ENCODE measurements at places on chromosomes 5 and 9.

- no peak for DNase-seq
These were observed 301.3 kb downstream of the CSNK1G3 start for GRCh38 chr5:123813264-123813663.

DNA sequence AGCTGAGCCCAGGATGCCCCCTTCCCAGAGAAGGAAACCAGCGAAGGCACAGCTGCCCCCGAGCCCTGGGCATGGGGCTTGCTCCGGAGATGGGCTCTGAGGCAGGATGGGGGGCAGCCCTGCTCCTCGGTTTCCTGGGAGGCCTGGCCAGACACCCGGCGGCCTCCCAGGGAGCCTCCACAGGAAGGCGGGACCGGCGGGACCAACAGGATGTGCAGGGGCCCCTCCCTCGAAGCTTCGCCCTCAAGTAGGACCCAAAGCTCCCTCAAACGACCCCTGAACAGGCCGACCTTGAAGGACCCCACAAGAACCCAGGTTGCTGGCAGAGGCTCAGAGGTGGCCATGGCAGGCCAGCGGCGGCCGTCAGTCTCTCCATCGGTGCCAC is 11.7 kb downstream of the EXD3 start:
- DNase-seq = no peak

GRCh38 chr9:134390947-134391318 is 64.7 kb downstream of the RXRA start:
- no peak for DNase-seq

GRCh38 chr5:135569755-135570452 is 8.9 kb downstream of the CXCL14 start:
- DNase-seq = no peak

DNA sequence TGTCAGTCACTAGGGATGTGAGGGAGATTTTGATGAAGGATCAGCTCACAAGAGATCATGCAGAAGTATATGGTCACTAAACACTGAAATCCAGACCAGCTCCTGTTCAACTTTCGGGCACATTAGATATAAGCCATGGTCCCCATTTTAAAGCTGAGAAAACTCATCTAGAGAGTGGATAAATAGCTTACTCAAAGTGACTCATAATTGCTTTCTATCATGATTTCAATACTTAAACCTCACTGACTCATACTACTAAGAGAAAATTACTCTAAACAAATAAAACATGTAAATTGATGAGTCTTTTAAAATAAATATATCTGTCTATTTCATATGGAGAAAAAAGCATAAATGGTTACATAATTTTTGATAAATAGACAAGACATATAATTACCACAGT is 567.7 kb downstream of the TLR4 start:
- no peak for DNase-seq

- peak; percentile 8 for DNase-seq
These were observed 113.9 kb downstream of the SUSD1 start for GRCh38 chr9:112061152-112061740.

DNA sequence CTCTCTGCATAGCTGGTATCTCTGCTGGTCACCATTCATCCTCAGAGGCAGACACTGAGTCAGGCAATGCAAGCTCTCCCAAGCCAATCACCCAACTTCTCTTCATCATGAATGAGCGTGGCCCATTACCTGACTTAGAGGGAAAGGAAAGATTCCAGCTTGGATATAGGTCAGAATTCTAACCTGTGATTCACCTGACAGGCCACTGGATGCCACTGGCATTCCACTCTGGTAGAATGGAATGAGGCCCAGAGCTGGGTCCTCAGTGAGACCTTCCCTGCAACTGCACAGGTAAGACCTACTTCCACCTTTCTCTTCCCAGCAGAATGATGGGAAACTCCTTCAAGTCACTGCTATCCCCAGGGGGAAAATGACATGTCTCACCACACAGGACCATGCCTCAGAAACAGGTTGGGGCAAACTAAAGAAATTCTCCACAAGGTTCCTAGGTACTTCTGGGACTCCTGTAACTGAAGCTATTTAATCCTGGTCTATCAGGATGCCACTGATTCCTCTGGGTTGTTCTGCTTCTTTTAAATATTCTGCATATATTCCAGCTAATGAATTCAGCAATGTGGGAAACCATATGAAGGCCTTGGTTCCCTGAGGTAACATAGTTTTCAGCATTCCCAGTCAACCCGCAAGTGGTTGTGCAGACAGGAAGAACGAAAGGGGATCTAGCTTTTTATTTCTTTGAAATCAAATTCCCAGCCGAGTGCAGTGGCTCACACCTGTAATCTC is 62.0 kb downstream of the SUSD1 start:
- DNase-seq = no peak

DNA sequence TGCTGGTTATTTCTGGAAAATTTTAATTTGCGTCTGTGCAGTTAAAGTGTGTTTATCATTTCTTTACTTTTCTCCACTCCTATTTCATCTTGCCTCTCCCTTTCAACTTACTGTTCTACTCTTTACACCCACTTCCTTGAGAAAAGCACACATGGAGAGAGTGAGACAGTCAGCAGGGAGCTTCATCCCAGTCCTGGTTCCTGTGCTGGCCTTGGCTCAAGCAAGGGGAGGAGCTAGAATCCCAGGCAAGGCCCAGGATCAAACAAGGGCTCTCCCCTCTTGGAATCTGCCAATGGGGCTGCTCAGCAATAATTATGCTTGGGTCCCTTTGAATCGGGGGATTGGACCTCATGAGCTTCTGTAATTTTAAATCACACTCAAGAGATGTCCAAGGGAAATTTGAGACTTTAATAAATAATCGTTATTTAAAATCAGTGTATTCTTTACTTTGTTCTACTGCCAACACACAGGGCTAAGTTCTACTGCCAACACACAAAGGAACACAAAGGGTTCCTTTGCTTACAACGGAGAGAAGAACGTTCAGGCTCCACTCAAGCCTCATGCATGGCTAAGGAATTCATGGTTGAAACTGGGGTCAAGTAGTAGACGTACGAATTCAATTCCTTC is 439.3 kb upstream of the DAB2 start:
- DNase-seq = no peak

GRCh38 chr5:138213161-138214029 is at the start of gene CDC23:
CDC23 (minus strand) TSS chr5:138213323; CDS start chr5:138213312, 11 bp downstream.
- peak; percentile 91 for DNase-seq

GRCh38 chr5:160271396-160271795 is 41.0 kb downstream of the CCNJL start:
- no peak for DNase-seq

DNA sequence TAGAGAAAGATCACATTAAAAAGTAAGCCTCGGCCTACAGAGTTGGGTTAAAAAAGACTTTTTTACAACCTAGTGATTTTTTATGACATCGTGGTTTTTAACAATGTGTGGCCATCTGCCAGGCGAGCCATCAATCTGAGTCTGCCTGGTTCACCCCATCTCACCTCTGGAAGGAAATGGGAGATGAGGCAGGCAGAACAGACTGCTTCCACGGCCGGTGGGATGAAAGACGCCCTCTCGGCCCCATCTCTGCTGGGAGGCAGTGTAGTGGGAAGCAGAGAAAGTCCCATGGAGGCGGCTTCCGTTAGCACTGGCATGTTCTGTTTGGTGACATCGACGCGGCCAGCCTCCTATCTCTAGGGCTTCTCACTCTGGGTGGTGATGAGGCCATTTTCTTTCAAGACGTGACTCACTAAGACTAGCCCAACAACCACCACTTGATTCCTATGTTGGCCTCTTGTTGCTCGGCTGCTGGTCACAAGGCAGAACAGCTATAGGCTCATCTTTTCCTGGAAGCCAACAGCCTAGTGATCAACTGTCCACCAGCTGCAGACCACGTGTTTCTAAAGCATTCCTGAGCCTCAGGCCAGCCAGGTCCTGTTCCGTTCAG is 132.4 kb upstream of the OTULINL start:
- no peak for DNase-seq

- no peak for DNase-seq
These were observed 72.3 kb downstream of the SLCO4C1 start for GRCh38 chr5:102223542-102224477.

- DNase-seq = no peak
These were observed 482 bp downstream of the TESK1 start for GRCh38 chr9:35605351-35606137.

DNA sequence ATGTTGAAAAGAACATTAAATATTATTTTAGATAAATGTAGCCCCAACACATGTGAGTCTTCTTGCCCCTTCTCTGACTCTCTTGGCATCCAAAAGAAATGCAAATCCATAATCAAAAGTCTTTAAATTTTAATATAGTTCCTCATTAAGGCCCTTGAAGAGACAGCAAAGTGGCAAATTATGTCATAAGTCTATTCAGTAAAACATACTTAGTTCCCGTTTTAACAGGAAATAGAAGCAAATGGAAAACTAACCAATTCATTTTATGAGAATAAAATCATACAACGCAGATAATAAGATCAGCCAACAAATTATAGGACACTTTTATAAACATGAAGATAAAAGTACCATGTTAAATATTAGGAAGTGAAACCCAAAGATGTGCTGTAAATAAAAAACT is 20.1 kb upstream of the IFNB1 start:
- no peak for DNase-seq

GRCh38 chr5:102313912-102314311 is 17.8 kb upstream of the SLCO4C1 start:
- DNase-seq = no peak

- no peak for DNase-seq
These were observed 1060.5 kb upstream of the DMAC1 start for GRCh38 chr9:8860086-8860485.

DNA sequence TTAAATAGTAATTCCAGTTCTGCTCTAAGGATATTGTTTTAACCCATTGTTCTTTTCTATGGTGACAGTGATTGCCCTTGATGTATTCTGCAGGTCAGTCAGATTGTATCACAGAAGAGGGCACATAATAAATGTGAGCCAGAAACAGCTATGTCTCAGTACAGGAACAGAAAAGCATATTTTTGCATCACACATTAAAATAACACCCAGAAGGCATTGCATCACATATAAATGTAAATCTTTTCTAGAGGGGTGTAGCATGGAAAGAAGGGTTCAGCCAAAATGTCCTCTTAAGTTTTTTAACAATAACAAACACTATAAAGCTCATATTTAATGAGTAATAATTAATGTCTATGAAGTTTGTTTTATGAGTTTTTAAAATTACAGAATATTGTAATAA is 30.0 kb downstream of the ZCCHC7 start:
- DNase-seq = no peak

GRCh38 chr5:39302472-39302871 is 61.8 kb downstream of the C9 start:
- DNase-seq = no peak

DNA sequence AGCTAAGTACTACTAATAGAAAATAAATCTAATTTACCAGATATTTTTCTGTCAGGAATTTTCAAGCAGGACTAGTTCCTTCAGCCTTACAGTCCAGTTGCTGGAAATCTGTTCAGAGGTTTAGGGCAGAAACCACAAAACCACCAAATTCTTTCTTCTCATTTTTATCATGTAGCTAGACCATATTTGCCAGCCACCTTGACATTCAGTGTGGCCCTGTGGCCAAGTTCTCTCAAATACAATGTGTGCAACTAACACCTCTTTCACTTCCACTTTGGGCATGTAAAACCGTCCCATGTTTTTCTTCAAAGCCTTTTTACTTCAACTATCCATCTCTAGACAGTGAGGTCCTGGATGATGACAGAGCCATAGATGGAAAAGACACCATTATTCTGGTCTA is 1133.2 kb upstream of the CDH18 start:
- DNase-seq = no peak

DNA sequence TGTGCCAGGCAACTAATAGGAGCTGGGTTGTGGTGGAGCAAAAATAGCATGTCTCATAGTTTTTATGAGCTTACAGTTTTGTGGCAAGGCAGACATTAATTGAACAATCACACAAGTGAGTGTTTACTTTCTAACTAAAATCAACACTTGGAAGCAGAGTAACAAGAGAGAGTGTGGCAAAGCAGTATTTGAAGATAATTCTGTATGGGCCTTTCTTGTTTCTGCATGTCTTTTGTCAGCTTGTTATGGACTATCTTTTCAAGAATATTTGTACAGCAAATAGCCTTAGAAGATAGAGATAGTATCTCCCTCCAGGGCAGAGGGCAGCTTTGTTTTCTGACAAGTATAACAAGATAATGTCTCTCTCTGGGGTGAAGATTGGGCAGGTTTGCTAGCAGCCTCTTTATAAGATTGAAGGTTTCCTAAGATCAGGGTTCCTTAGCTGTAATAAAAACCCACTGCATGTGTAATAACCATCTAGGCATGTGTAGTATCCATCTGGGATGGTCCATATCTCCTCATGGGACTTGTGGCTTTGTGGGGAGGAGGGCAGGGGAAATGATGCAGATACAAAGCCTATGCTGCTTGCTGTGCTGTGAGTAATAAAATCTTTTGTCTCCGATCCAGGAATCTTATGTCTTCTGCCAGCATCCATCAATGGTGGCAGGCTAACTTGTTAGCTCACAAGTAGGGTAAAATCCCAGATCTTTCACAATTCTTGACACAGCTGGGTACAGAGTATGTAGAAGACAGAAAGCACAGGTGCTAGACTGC is 479.9 kb downstream of the KDM4C start:
- DNase-seq = no peak

DNA sequence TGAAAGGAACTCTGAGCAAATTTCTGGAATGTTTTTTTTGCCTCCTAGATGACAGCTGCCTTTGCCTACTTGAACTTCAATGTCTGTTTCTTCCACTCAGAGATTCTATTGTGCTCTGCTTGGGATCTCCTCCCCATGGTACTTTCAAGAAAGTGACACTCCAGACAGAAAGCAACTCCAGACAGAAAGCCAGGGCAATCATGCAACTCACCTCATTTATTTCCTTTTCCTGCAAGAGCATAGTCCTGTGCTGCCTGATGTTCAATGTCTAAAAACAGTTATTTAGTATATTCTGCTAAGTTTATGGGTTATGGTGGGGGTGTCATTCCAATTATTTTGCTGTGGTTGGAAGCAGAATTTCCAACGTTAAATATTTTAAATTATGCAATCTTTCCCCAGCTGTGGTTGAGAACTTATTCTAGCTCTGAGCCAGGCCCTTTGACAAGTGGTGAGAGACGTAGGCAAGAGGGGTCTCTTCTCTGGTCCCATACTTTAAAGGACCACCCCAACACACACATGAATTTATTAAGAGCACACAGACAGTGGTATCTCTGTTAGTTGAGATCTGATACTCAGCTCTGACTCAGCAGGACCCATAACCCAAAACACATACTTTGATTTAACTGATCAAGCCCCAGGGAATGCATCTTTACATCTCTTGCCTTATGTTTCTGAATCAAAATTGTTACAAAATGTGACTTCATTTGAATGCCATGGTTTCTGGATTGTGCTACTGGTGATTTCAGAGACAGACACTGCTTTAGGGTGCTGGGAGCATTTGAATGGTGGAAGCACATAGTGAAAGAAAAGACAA is 39.5 kb upstream of the MAMDC2 start:
- DNase-seq = no peak

GRCh38 chr5:142296914-142297417 is 27.9 kb downstream of the SPRY4 start:
- DNase-seq = no peak

DNA sequence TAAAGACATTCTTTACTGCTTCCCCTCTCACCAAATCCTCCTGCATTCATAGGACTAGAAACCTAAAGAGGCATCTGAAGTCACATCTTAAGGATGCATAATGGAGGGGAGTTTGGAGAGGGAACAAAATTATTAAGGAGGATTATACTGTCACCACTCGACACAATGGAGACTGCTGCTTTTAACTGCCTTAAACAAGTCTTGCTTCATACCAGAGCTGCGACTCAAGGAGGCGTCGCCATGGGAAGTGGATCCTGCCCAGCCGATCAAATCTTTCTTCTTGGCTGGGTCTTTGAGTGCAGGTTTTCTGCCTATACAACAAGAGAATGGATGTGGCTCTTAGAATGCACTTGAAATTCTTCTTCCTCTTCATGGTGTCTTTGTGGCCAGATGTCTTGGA is 66.7 kb upstream of the FOXE1 start:
- DNase-seq = no peak

All from stimulated activated effector memory CD8-positive, alpha-beta T cell treated with anti-CD3 and anti-CD28 coated beads, Interleukin-12 subunit alpha, Interleukin-12 subunit beta, amount 100 ng/mL, for 72 hours (primary cell).